ENCODE measurements at places on chromosomes 3 and 15.
A peak's percentile ranks its signal among the peaks of the same experiment; 100 is the strongest.

DNA sequence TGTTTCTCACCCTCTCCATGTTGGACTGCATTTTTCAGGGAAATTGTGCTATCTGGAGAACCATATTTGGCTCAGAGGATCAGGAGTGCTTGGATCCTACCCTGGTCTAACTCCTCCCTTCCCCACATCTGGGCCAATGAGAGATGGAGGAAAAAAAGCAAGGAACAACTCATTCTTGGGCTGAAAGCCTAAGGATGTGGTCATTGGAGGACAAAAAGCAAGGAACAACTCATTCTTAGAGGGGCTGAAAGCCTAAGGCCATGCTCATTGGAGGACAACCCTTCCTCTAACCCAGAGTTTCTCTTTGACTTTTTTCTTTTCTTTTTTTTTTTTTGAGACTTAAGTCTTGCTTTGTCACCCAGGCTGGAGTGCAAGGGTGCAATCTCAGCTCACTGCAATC, 48.6 kb upstream of the CHRNB4 start:
- DNase-seq, result no peak

GRCh38 chr3:113165841-113166240, 45.5 kb upstream of the BOC start:
- no peak for DNase-seq

DNA sequence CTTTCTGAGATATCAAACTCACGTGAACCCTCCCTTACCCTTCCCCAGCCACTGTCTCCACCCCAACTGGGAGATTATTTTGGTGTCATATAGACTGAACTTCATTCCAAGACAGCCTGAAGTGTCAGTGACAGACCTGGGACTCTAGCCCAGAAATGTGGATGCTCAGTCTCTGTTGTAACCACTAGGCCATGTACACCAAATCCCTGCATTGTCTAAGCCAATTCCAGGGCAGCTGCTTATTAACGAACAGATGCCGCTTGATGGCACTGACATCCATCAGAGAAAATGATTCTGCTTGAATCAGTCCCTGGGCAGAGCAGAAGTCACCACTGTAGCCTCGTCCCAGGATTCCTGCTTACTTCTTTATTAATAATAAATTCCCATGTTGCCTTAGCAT, 305.5 kb downstream of the GRM7 start:
- no peak for DNase-seq

- no peak for DNase-seq
These were observed 50.7 kb downstream of the CSNK1G1 start for GRCh38 chr15:64305261-64305660.

DNA sequence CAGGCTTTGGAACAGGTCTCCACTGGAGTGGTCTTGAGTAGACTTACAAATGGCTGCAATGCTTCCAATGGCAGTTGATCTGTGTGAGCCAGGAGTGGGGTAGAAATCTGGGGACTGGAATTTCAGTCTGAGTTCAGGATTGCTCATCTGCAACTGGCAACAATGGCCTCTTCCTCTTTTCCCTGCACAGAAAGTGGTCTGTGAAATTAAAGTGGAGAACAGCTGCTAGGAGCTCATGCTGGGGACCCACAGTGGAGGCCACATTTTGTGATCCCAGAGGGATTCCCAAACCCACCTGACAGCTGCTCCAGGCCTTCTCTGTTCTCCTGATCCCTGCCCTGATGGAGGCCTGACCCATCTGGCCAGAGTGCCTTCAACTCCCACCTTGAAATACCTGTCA, 49.6 kb downstream of the CEMIP start:
- no peak for DNase-seq

GRCh38 chr3:32564195-32564594, 6.5 kb downstream of the DYNC1LI1 start:
- no peak for DNase-seq

- no peak for DNase-seq
These were observed 159.6 kb upstream of the KCNH8 start for GRCh38 chr3:18988614-18989229.

- DNase-seq, result no peak
These were observed 42.8 kb upstream of the FEZF2 start for GRCh38 chr3:62416144-62416543.

DNA sequence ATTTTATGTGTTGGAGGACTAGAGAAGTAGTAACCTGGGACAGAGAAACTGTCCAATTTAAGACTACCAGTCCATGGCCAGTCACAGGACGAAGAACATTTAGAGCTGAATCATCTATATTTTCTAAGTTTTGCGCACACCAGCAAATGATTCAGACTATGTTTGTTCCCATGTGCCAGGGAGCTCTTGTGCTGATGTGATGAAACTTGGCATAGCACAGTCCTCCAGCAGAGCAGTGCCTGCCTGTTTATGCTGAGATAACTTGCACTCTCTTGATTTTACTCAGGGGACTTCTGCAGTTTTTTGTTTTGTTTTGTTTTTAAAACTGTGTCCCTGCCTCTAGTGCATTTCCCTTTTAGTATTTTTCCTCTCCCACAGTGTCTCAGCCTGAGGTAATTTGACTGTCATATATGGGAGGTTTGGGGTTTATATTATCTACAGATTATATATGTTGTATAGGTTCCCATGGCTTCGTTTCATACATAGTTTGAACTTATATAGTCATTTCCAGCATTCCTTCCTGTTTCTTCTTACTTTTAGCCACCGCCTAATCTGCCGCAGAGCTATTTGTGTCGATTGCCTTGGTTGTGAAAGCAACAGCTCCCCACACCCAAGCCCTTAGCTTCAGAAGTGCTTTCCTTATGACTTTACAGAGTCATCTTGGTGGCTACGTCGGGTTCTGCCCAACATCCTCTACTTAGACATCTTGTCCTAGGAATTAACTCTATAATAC, 45.5 kb downstream of the PPM1L start:
- peak; percentile 4 for DNase-seq

GRCh38 chr3:195097331-195098255, 173.4 kb downstream of the XXYLT1 start:
- no peak for DNase-seq

DNA sequence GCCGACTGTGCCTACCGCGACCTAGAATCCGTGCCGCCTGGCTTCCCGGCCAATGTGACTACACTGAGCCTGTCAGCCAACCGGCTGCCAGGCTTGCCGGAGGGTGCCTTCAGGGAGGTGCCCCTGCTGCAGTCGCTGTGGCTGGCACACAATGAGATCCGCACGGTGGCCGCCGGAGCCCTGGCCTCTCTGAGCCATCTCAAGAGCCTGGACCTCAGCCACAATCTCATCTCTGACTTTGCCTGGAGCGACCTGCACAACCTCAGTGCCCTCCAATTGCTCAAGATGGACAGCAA, 1.4 kb downstream of the ISLR start:
- DNase-seq, result no peak

DNA sequence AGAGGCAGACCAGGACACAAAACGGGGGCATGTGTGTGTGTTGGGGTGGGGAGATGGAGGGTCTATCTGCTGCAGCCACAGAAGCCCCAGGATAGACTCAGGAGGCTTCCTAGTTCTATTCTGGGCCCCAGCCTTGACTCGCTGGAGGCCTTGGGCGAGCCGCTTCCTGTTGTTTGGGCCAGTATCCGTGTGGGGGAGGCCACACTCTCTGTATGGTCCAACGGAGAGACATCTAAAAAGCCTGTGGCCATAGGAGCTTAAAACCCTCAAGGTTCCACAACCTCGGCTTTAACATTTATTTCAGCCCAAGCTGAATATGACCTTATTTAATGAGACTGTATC, 32.8 kb downstream of the POC1A start:
- DNase-seq, result no peak

GRCh38 chr3:184662187-184662586, 49.7 kb downstream of the MAGEF1 start:
- DNase-seq, result no peak

DNA sequence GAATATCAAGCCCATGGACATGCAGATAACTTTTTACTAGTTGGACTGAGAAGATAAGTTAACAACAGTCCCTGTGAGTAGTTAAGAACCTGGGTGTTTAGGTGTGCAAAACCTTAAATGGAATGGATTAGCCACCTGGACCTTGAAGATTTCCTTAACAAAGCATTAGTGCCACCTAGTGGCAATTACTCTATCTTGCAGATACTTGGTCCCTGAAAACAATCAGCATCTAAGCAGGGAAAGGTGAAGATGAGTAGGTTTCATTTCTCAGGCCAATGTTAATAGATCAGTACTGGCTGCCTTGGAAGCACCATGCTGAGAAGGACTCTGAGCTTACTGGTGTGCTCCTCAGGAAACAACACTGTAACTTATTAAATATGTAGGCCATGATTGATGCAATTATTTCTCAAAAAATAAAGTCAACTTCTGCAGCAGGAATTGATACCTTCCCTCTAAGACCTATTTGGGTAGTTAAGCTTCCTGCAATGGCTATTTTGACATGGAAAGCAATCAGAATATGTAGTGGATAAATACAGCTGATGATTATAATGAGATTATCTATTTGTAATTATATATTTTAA, 329.4 kb downstream of the TBC1D5 start:
- no peak for DNase-seq

DNA sequence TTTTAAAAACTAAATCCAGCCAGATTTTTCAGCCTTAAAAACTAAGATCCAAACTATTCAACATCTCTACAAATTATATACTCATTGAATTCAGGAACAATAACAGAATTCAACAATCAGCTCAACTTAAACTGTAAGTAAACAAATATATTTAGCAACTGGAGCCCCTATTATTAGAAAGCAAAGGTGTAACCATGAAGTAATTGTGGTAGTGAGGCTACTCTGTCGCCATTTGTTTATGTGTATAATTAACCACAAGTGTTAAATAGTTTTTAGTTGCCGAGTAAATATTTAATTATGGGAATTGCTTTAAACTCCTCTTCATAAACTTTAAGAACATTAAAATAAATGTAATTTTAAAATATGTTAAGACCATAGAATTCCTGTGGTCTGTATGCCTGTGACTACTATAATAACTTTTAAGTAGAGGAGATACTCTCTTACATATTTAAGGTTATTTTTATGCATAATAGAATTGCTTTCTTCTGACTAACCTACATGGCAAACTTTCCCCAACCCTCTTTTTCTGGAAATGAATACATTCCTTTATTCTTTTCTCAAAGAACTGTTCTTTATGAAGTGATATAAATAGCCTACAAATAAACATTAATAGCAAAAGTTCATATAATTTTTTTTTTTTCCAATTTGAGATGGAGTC, 51.2 kb downstream of the MFN1 start:
- DNase-seq, result no peak

GRCh38 chr3:8491271-8492144, 10.1 kb upstream of the LMCD1 start:
- DNase-seq, result no peak

- no peak for DNase-seq
These were observed 150.0 kb downstream of the DIPK2A start for GRCh38 chr3:144121661-144122060.

- DNase-seq, result no peak
These were observed 537.3 kb upstream of the NR2F2 start for GRCh38 chr15:95793231-95793630.

DNA sequence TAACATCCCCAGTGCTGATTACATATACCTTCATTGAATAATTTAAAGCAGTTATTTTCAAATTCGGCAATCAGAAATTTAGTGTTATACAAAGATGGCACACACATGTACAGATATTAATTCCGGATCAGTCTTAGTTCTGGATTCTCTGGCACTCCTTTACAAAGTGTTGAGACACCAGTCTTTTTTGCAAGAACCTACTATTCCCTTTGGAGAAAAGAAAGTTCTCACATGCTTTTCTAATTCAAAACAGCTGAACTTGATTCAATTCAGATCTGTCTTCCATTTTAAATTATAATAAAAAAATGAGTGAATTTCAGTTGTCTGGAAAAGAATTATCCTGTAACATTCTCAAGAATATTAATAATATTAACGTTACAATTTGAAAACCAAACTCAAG, 20.4 kb downstream of the CCDC191 start:
- no peak for DNase-seq

DNA sequence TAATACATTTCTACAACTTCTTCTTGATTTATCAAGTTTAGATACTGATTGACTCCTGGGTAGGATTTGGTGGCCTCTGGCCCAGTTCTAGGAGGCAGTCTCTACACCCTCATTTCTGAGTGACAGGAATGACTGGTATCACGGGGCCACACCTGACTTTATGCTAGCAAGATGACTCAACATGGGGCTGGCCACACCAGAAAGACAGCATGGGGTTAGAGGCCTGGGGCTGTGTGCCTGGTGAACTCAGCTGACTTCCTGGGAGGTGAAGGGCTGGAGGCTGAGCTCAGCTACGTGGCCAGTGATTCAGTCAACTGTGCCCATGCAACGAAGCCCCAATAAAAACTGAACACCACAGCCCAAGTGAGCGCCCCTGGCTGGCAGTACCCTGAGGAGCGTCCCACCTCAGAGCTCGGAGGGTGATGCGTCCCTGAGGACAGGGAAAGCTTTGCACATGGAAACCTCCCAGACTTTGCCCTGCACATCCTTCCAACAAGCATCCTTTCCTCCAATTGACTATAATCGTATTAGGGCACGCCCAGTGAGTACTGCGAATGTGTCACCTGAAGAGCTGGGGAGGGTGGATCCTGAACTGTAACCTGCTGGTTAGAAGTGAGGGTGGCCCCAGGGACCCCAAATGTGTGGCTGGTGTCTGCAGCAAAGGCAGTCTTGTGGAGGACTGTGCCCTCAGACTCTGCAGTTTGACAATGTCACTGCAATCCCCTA, 57.2 kb downstream of the NIPA2 start:
- no peak for DNase-seq

GRCh38 chr15:66560856-66561525, 4.8 kb downstream of the LCTL start:
- no peak for DNase-seq

- no peak for DNase-seq
These were observed 140.0 kb downstream of the PDZRN3 start for GRCh38 chr3:73484656-73485248.

DNA sequence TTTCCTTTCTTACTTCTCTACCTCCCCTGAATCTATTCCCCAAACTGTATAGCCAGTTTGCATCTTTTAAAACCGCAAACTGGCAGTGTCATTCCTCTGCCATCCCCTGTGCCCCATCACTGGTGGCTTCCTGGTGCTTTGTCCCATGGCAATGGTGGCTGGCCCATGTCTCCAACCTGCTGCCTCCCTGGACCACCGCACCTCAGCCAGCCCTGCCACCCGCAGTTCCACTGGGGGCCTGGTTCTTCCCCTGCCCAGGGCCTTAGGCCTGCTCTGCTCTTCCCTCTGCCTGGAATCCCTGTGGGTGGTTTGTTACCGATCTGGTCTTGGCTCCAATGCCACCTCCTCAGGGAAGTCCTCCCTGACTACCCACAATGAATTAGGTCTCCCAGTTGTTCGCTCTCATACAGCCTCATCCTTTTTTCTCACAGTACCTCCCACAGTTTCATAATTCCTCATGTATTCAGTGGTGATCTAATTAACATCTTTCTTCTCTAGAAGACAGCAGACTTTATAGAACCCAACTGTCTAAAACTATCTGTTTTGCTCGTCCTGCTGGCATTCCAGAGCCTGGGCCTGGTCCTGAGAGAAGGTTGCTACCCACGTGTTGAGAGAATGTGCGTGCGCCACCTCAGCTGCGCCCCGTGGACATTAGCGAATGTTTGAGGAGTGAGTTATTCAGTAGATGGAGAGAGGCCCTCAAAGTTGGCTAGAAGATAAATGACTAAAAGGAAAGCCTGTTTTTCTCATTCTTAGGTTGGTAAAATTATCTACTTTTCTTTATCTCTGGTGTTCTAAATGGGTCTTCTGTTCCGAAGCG, 130.1 kb downstream of the DNAJB8 start:
- DNase-seq, result no peak
